ENCODE measurements at places on chromosomes 11 and 22.

DNA sequence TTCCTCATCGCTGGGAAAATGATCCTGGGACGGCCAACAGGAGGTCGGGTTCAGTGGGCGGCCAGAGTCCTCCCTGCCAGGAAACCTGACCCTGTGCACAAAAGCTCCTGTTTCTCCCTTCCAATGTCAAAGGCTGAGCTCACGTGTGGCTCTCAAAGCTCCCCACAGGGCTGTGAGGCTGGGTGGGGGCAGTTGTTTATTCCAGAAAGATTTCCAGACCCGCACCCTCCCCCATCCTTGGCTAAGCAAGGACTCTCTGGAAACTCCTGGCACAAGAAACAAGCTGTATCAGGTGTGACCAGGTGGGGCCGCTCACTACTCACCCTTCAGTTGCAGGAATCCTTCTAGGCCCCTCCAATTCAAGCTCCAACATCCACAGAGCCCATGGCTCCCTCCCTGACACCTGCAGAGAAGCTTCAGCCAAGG lies 131.9 kb downstream of the SHANK2 start:
- no peak for DNase-seq

- no peak for DNase-seq
These were observed 2.6 kb downstream of the SPATA19 start for GRCh38 chr11:133842730-133843129.

GRCh38 chr22:36671404-36671803 lies 32.1 kb downstream of the CACNG2 start:
- DNase-seq, result no peak

DNA sequence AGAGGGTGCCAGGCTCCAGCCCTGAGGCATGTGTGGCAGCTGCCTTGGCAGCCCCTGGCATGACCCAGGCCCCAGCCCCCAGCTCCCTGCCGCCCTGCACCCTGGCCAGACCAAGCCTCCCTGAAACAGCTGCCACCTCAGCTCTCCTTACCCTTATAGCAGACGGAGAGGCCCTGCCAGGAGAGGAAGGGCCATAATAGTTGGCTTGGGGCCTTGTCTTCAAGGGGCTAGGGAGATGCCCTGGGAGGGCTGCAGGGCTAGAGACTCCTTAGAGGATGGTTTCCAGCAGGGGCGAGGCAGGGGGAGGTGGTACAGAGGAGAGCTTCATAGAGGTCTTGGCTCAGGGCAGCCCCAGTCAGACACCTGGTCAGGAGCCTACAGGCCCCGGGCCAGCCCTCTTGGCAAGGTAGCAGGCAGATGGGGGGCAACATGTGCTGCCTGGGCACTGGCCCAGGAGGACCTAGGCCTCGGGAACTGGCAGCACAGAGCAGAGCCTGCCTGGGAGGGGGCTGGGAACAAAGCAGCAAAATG lies 13.0 kb downstream of the SMTN start:
- DNase-seq, result no peak

GRCh38 chr11:77308838-77309237 lies 7.4 kb upstream of the GDPD4 start:
- no peak for DNase-seq

DNA sequence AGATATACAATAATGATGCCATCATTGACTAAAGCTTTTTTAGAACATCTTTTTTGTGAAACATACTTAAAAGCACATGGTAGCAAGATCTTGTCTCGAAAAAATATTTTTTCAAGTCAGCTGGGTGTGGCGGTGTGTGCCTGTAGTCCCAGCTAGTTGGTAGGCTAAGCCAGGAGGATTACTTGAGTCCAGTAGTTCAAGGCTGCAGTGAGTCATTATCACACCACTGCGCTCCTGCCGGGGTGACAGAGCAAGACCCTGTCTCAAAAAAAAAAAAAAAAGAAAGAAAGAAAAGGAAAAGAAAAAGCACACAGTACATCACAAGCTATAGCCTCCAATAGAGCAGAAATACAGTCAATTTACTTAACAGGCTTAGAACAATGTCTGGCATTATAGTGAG lies 37.0 kb downstream of the ENTHD1 start:
- DNase-seq, result no peak

GRCh38 chr22:38383417-38383816 lies 66.2 kb upstream of the CSNK1E start:
- no peak for DNase-seq

- no peak for DNase-seq
These were observed 74.1 kb downstream of the PRSS23 start for GRCh38 chr11:86874304-86875056.

DNA sequence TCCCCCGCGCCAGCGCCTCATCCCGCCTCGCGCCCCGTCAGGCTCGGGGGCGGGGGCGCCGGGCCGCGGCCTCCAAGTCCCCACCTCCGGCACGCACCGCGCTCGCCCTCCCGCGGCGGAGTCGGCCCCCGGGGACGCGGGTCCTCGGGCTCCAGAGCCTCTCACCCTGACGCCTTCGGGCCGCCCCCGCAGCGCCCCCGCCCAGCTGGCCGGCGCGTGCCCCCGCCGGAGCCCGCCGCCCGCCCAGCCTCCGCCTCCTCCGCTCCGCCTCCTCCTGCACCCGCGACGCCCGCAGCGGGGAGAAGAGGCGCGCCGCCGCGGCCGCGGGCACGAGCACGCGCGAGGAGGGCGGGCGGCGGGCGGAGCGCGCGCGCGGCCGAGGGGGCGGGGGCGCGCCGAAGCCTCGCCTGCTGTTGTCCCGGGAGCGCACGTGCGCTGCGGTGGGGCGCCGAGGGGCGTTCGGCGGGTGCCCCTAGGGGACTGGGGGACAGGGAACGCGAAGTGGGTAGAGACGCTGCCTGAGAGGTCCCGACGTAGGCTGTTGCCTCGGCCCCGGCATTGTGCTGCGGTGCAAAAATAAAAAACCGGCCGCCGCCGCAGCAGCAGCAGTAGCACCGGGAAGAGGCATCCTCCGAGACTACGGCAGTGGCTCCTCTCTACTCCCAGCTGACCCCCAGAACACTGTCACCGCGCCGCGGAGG lies 87.4 kb upstream of the ARHGAP32 start:
- DNase-seq, result peak; percentile 56

All from forelimb muscle (tissue), 1 donor.